Fibroblast of skin of abdomen (primary cell): ENCODE measurements at places on chromosomes 6 and 20.

DNA sequence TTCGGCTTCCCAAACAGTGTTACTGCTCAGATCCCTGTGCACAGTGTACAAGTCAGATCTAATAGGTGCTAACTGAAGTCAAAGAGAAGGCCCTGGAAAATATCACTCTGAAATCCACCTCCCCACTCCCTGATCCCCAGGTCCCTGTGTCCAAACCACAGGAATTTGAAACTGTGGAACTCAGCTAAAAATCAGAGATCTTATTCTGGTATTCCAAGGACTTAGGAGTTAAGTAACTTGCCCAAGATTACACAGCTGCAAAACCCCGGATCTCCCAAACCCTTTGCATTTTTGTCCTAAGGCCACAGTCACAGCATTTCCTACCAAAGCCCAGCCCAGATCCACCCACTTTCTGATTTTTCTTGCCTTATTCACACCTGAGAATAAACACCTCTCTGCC is 32.3 kb upstream of the SLC23A2 start:
- DNase-seq, result peak; percentile 33

- DNase-seq, result peak; percentile 50
These were observed 20.0 kb downstream of the RNF144B start for GRCh38 chr6:18406955-18407749.

DNA sequence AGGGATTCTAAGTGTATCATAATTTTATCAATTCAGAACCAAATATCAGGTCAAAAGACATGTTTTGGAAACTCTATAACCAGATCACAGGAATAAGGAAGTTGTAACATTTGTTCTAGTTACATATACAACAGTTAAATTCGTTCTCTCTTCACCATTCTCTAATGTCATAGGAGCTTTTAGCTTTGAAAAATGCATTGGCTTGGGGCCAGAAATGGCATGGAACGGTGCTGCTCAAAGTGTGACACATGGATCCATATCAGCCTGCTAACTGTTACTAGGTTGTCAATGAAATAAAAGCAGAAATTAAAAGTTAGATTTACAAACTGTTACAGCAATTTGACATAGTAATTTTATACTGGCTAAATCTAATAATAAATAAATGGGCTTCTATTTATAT is 120.3 kb downstream of the LCA5 start:
- DNase-seq, result no peak

- DNase-seq, result peak; percentile 77
These were observed 227.0 kb downstream of the BMP2 start for GRCh38 chr20:6994452-6994851.

DNA sequence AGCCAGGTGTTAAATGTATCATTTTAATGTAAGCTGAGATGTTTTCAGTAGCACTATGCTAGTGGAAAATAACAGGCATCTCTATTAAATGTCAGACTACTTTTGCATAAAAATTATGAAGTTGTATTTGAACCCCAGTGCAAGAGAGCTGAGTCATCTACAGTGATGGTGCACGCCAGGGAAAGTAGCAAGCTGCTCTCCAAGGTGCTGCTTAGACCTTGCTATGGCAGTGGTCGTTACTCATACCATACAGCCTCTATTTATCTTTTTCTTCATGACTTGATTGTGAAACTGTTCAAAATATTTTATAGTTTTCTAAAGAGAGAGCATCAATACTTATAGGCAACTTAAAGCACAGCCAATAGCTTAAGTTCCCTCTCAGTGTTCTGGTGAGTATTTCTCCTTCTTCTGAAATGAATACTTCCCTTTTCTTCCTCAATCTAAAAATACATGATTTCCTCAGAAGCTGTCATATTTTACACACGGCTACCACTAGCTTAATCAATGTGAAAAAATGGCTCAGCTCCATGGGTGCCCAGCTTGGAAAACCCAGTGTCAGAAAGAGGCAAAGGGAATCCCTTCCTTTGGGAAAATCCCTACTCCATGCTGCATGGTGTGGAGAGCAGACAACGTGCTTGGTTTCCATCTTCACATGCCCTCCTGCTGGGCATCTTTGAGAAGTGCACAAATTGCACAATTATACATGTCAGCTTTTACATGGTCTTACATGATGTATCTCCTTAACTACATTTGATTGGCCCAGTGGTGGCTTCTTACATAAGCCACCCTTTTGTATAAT is 105.6 kb downstream of the ELOVL4 start:
- DNase-seq, result no peak
